ENCODE measurements at places on chromosomes 3 and 15.
A peak's percentile ranks its signal among the peaks of the same experiment; 100 is the strongest.

DNA sequence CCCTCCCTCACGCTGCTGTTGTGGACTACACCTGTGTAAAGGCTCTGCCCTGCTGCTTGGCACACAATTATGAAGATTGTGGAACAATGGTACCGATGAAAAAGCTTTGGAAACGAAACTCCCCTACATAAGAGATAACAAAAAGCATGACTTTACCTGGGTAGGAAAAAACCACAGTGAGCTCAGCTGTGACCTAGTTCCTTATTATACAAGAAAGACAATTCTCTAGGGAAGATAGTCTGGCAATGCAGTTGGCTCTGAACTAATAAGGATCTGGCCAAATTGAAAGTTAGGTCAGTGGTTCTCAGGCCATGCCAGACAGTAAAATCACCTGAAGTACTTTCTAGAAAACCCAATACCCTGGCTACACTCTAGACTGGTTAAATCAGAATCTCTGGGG is 16.1 kb downstream of the CLEC3B start:
- DNase-seq, result no peak

GRCh38 chr3:128076483-128077201 is 24.4 kb downstream of the SEC61A1 start:
- DNase-seq, result no peak

DNA sequence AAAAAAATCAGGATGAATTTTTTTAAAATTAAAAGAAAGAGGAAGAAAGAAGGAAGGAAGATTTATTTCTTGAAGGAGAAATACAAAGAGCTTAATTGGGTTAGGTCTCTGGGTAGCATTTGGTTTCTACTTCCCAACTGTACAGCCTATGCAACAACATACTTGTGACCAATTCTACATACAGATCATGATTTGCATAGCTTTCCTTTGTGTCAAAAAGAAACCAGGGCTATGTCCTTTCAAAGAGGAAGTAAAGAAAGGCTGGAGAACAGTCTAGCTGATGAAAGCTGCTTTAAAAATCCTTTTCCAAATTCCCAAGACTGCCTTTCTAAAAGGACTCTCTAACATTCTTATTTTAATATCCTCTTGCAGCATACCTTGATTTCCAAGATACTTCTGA is 6.1 kb upstream of the HGD start:
- DNase-seq, result peak; percentile 19

- DNase-seq, result no peak
Measured at GRCh38 chr3:76638006-76638405, 401.9 kb upstream of the ROBO2 start.

DNA sequence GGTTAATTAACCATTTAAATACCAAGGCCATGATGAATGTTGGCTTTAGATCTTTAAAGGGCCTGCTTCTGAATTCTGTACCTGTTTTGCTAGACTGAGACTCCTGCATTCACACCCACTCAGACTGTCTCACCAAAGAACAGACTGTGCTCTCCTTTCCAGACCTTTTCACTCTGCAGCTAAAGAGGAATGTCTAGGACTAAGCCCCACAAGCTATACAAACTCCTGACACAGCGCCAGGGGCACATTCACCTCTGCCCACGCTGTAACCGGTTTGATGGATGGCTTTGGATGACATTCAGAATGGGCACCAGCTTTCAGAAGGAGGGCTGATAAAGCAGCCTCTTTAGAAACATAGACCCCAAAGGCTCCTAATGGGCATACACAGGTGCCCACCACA is 200.1 kb downstream of the KCNMB2 start:
- DNase-seq, result no peak

DNA sequence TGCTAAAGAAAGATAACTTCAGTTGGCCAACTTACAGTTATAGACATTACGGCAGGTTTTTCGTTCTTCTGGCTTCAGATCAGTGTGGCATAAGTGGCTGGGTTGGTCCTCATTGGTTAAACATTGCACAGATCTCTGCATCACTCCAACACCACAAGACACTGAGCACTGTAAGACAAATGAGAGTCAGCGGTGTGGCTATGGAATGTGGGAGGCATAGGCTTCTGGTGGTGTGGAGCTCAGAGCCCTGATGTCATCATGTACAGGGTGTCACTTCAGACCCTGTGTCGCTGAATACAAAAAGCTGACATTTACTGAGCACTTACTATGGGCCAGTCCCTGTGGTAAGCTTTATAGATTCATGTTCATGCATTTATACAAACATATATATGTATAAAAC is 146.0 kb downstream of the ADAMTS9 start:
- no peak for DNase-seq

- no peak for DNase-seq
Measured at GRCh38 chr3:19427422-19428149, 279.3 kb downstream of the KCNH8 start.

DNA sequence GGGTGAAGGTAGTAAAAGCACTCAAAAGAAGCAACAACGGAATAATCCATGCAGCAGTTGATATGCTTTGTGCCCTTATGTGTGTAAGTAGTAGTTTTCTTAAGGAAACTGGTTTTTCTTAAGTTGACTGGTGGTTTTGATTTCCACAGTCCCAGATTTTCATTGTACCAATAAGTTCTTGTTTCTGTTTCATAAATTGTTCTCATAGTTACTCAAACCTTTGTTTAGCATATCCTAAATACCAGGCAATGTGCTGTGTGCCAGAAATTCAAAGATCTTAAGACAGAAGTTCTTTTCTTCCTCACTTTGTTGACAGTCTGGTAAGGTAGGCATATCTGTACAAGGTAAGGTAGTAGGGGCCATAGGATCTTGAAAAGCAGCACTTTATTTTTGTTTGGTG is 40.0 kb downstream of the DNAJC13 start:
- DNase-seq, result no peak

DNA sequence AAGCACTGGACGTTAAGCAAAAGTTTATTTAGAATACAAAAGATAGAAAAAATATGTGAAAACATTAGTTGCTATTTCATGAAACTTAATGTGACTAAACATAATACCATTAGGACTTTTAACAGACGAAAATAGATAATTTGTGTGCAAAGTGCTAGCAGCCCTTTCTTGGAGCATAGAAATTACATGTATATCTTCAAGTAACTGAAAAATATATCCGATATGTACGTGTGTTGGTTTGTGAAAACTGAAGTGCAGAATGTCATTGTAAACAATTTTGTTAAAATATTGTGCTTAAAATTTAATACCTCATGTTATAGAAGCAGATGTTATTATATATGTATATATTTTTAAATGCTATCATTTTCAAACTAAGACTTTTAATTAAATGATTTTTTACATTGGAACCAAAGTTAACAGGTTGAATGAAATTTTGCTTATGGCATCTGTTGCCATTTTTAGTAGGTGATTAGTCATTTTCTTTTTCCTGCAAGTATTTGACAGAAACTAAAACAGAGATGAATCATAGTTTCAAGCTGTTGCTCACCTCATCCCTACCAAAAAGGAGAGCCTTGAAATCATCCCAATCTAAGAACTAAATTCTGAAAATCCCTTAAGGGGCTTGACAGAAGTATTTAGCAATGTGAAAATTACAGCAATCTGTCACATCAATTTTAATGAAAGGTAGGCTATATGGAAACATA is 334.8 kb downstream of the NAALADL2 start:
- peak; percentile 23 for DNase-seq

GRCh38 chr3:24837601-24838000 is 343.0 kb upstream of the THRB start:
- DNase-seq, result no peak

GRCh38 chr15:25830844-25831451 is 32.2 kb downstream of the ATP10A start:
- DNase-seq, result peak; percentile 95

DNA sequence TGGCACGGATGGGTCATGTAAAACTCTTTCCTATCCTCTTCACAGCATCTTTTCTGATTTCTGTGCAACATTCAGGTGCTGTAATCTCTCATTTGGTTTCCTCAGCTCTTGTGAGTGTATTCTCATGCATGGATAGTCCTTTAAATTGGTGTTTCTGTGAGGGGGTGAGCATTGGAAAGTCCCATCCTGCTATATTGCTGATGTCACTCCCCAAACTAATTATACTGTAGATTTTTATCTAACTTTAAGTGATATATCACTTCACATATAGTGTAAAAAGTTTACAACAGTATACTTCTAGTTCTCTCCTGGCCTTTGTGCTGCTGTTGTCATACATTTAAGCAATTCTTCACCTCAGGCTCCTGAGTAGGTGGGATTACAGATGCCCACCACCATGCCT is 102.7 kb downstream of the GLDN start:
- no peak for DNase-seq

- peak; percentile 93 for DNase-seq
Measured at GRCh38 chr15:58498821-58499580, 67.2 kb downstream of the LIPC start.

- DNase-seq, result no peak
Measured at GRCh38 chr3:67685499-67685898, 31.1 kb upstream of the SUCLG2 start.

DNA sequence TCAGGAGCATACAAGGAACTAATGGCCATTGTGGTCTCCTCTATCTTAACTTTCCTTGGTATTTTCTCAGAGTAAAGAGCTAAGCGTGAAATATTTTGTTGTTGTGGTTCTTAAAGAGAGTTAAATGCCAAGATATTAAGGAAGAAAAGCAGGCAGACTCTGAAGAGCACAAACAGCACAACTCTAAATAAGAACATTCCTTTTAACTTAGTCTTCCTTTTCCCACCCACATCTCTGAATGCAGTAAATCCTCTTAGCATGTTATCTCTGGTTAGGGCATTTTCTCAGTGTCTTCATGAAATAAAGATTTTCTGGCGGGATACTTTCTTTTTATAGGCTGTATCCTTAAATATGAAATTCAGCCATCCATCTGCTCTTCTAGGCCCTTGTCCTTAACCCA is 1.5 kb downstream of the GPR87 start:
- DNase-seq, result no peak

- DNase-seq, result no peak
Measured at GRCh38 chr15:65653341-65653740, 31.6 kb downstream of the SLC24A1 start.

- peak; percentile 83 for DNase-seq
Measured at GRCh38 chr15:38886315-38887163, 321.9 kb upstream of the RASGRP1 start.

- DNase-seq, result no peak
Measured at GRCh38 chr15:68425428-68426060, 6.4 kb downstream of the ITGA11 start.

DNA sequence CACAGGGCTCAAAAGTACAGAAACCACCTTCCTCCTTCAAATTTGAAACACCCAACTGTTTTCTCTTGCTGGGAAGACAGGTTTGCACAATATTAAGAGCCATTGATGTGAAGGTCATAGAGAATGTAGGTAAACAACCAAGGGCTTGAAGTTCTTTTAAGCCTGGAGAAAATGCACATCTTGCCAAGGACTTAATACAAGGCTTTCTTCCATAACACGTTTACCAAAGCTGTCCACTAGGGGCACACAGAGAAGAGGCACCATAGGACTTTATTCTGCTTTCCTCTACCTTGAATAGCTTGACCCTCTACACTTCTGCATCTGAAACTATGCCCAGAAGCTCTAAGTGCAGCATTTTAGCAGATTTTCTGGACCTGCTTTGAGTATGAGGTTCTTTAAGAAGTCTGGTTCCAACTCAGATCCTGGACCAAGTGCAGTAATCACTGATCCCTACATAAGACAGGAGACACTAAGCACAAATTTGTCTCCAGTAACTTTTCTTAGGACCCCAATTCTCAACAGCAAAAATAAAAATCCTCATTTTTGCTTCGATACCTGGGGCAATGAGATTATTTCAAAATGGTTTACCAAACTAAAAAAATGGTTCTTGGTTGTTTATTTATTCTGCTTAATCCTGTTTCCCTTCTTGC is 138.0 kb downstream of the FBN1 start:
- peak; percentile 20 for DNase-seq

DNA sequence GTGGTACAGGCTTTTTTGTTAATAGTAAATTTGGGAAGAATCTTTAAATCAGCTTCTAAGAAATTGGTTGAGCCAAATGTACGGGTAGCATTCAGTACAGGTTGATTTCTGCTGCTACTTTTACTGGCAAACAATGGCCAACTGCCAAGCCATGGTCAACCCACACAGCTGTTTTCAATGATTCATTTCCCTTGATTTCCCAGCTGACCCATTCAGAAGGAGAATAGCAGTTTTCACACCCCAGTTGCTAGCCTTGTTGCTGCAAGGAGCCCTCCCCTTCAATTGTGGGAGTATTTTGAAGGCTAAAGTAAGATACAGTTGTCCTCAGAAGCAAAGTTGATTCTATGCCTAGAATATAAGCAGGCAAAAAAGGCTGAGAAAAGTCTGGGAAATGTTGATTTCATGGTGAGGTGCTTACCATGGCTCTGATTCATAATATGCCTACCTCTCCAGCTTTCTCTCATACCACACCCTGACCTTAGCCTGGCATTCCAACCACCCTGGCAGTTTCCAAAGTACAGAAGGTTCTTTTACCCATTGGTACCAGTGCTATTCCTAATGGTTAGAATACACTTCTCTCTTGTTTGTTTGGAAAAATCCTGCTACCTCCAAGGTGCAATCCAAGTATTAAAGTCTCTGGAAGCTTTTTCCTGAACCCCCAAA is 320.3 kb upstream of the TGFBR2 start:
- DNase-seq, result peak; percentile 98

DNA sequence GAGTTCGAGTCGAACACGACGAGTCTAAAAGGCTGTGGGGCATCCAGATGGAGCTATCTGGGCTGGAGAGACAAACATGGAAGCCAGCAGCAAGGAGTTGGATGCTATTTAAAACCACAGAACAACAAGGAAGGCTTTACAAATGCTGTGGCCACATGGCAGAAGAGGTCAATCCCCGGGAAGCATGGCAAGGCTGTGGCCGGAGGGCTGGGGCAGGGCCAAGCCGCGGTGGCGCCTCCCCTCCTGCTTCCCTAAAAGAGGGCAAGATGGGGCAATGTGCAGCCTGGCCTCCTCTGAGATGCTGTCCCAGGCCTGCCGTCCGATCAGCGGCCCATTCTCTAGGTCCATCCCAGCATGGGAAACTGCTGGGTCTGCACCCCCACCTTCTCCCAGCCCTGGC is 139.1 kb downstream of the SRGAP3 start:
- DNase-seq, result no peak

DNA sequence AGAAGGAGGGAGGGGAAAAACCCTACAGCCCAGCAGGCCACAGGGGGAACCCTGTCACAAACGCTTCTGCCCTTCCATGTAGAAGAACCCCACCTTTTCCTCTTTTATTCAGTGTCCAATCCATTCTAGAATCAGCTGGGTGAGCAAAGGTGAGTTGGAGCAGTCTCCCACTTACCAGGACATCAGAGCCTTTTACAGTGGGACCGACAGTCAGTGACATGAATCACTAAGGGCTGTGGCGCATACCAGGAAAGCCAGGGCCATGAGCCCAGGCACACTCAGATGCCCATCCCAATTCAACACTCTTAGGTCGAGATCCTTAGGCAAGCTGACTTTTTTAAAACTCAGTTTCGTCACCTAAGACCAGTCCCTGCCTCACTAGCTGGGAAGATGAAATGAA is 146.1 kb downstream of the AQP9 start:
- no peak for DNase-seq

- DNase-seq, result peak; percentile 52
Measured at GRCh38 chr3:152583963-152584362, 251.0 kb upstream of the P2RY1 start.

All from skeletal muscle cell (primary cell).